ENCODE measurements at places on chromosomes 11 and 22.

DNA sequence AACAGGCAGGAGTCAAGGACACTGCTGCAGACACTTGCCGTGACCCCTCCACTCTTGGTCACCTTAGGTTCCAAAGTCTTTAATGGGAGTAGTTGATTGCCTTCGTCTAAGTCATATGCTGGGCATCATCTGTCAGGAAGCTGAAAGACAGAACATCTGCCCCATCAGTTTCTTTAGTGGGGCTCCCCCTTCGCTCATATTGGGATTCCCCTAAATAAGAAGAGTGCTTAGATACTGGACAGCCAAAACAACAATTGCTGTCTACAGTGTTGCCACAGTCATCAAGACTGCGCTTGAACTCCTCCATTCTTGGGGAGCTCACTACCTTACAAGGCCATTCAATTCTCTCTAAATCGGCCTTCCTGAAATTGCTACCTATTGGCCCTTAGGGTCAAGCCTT, 58.5 kb downstream of the UBASH3B start:
- no peak for DNase-seq

GRCh38 chr22:33902073-33902472, 18.2 kb downstream of the LARGE1 start:
- DNase-seq = no peak

- no peak for DNase-seq
These were observed 34.0 kb downstream of the TTC17 start for GRCh38 chr11:43392713-43393112.

GRCh38 chr22:29144786-29145160, 60.9 kb upstream of the EMID1 start:
- DNase-seq = no peak

DNA sequence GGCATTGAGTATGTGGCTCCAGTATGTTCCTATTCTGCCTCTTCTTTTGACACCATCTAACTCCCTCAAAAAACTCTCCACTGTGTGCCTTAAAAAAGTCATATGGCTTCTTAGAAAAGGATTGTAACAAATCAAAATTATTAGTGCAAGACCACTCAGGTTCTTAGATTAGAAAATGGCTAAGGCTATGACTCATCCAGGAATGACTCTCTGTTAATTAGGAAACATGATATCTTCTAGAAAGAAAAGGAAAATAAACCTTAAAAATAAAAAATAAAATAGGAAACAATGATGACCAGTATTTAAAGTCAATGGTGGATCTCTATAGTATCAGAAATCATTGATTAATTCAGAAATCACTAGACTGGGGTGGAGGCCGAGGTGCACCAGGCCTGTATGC, 21.7 kb downstream of the SLC25A17 start:
- no peak for DNase-seq
